NCI-H748 treated with DMSO at 0.1 percent for 48 hours (cell line): ENCODE measurements at places on chromosomes 11 and 22.

DNA sequence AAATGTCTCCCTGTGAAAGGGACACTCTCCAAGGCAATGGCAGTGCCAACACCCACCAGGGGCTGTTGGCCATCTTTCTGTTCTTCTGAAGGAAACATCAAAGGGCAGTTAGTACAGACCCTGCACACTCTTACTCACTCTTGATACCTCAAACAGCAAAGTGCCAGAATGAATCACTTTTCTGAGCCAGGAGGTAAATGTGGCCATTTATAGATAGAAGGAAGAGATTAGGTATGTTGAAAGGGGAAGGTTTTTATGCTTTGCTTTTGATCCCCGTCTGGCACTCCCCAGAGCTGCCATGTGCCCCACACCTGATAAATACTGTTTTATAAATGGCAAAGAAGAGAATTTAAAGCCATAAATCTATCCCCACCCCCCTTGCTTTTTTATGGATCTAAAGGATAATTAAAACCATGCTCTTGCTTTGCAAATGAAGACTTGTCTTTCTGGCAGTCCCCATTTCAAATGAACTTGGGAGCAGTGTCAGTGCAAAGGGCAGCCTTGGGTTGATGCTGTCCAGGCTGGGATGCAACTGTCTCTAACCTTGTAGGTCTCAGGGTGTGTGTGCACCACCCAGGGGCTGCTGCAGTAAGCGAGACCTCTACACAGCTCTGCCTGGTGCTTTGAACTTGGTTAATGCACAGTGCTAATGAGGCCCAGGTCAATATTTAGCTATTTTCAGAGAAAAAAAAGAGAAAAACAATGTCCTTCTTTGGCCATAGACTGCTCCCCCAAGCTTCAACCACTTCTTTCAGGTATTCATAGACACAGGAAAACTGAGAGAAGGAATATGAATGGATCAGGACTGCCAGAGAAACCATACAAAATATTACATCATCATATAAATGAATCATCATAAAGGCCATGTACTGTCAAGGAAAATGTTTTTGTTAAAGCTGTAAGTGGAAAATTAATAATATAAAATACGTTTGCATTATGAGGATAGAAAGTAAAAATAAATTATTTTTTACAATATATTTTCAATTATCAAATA lies 207.5 kb downstream of the ETS1 start:
- no peak for DNase-seq

DNA sequence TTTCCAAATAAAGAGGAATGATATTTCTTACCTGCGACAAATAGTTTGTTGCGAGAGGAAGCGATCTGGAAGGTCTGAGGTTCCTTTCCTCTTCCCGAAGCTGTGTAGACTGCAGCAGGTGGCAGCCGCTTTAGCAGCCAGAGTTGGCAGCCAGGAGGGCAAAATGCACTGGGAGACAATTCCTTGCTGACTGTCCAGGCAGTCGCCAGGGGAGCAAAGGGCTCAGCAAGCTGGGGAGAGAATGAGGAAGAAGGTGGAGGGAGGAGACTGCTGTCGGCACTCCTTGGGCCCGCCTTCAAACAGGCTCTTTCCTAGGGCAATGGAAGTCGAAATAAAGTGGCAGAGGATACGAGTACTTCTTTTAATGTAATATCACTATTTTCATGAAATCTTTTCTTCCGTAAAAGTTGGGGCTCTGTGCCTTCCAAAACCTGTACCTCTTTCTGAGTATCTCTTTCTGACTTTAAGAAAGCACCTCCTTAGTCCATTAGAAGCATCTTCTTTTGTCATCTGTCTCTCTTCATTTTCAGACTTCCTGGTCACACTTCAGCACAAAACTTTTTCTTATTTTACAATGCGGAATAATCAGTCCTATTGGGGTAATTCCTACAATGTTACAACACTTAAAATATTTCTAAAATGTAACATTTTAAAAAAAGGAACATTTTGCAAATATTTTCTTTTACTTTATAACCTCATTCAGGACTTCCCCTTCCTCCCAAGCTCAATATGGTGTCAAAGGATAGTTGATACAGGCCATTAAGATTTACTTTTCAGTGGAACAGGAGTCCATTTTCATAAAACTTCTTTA lies at the start of gene IL18:
Gene IL18 (minus strand): TSS at position 220 of the 811 bp plus-strand sequence. CDS start 9,041 bp downstream, outside the sequence.
- no peak for DNase-seq

DNA sequence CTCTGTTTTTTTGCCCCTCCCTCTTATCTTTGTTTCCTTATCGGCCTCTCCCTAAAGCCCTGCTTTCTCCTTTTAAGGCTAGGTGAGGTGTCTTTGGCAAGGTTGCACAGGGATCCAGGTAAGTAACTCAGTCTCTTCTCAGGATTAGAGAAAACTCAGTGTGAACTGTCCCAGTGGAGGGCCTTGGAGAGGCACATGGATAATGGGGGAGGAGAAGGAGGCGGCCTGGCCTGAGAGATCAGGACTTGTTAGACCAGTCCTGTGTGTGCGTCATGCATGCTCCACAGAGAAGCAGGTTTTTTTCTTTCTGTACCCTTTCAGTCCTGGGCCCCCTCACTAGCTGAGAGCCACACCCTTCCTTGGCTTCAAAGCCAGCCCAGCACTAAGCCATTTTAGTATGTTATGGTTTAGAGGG lies 19.9 kb downstream of the CTNND1 start:
- no peak for DNase-seq

- DNase-seq: peak; percentile 21
Observed at GRCh38 chr22:35838855-35839576, 121.3 kb downstream of the APOL5 start.

GRCh38 chr11:44568658-44569473 lies 3.4 kb downstream of the CD82 start:
- DNase-seq: no peak

- DNase-seq: no peak
Observed at GRCh38 chr11:108084811-108085210, 36.6 kb upstream of the ACAT1 start.

DNA sequence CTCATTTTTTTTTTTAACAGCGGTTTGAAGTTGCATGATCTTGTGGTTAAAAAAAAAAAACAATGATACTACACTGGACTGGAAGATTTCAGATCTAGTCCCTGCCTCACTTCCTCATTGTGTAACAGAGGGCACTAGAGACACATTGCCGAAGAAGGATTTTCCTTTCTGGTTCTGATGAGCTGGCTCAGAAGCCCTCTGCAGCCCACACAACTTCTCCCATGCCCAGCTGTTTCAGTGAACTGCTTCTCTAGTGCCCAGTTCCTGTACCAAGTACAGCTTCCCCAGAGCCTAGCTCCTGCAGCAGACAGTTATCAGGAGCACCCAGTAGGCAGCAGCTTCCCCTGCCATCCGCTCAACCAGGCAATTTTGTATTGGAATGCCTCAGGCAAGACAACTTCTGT lies 29.5 kb upstream of the ANO5 start:
- no peak for DNase-seq

DNA sequence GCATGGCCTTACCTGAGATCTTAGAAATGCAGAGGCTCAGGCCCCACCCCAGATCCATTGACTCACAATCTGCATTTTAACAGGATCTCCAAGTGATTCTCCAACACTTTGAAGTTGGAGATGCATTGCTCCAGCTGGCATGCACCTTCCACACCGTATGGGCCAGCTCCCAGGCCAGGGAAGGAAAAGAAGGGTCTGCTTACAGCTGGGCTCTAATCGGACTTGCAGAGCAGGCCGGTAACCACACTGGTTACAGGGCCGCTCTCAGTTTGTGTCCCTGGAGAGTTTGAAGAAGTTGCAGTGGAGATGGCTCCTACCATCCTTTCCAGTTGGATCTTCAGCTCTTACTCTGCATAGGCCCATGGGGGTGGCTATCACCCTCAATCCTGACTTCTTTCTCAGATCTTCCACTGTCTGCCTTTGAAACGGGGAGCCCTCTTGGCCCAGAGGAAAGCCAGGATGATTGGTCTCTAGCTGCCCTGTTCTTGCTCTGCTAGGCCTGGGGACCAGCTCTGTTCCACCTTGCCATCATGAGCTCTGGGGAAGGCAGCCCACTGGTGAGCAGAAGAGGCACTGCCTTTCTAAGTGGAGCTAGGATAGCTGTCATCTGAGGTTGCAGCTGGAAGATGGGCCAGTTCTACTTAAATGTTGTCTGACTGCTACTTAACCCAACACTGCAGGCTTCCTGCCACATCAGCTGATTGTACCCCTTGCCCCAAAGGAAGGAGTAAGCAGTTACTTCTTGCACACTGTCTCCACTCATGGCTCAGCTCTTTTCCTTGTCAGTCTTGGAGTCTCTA lies 105.6 kb upstream of the NAV2 start:
- DNase-seq: no peak

- no peak for DNase-seq
Observed at GRCh38 chr11:83147895-83148294, 9.0 kb upstream of the PCF11 start.

GRCh38 chr11:93054881-93055280 lies 85.4 kb downstream of the MTNR1B start:
- no peak for DNase-seq

GRCh38 chr11:107590460-107591377 lies at the start of gene ELMOD1:
Gene ELMOD1 (plus strand): TSS chr11:107591147. CDS start chr11:107618190, 27,043 bp downstream.
- DNase-seq: no peak

GRCh38 chr11:27532652-27533325 lies 26.2 kb upstream of the LIN7C start:
- DNase-seq: no peak

- DNase-seq: no peak
Observed at GRCh38 chr11:120564573-120565311, 53.2 kb downstream of the GRIK4 start.

GRCh38 chr11:36077886-36078685 lies 134.2 kb downstream of the LDLRAD3 start:
- DNase-seq: no peak

DNA sequence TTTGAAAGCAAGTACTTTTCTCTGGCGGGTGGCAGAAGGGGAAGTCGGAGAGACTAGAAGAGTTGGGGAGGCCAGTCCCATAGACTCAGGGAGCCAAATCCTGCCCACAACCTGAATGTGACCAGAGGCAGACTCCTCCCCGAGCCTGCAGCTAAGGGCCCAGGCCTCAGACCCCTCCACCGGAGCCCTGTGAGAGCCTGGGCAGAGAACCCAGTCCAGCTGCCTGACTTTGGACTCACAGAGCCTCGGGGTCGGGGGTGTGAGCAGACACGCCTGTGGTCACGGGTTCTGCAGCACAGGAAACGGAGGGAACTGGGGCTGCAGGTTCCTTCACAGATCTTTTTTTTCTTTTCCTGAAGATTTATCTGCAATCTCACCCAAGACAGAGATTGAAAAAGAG lies 312.3 kb downstream of the CTTN start:
- no peak for DNase-seq

GRCh38 chr11:119470317-119471291 lies 47.6 kb upstream of the THY1 start:
- no peak for DNase-seq

GRCh38 chr11:47183031-47183856 lies 3.0 kb downstream of the PACSIN3 start:
- DNase-seq: no peak

GRCh38 chr11:70482529-70482917 lies 84.2 kb downstream of the CTTN start:
- DNase-seq: no peak

DNA sequence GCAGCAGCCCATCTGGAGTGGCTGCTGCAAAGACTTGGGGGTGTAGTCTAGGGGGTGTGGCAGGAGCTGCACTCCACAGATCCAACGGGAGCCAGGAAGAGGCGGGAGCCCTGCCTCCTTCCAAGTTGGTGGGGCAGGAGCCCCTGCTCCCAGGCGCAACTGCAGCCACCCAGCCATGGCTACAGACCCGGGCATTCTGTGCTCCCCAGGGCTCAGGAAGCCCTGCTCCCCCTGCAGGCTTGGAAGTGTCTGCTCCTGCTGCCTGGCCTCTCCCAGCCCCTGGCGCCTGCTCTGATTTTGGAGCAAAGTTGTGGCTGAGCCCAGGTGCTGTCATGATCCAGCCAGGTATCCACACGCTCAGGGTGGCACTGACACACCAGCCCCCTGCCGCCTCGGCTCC lies 58.5 kb downstream of the CCDC34 start:
- no peak for DNase-seq

DNA sequence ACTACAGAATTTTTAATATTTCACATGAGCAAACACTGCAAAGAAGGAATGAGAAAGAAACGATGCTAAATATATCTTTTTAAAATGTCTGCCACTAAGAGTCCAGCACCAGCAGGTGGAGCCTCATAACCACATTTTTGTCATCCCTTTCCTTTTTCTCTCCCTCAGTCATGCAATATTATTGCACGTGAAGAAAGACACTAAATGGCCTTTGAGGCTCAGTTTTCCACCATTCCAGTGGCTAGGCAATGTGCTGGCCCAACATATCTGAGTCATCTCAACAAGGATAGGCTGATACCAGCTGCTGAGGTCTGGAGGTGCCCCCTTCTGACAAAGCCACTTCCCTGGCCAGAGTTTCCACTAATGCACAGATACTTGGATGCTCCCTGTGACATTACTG lies 1.8 kb downstream of the ALKBH8 start:
- peak; percentile 11 for DNase-seq

DNA sequence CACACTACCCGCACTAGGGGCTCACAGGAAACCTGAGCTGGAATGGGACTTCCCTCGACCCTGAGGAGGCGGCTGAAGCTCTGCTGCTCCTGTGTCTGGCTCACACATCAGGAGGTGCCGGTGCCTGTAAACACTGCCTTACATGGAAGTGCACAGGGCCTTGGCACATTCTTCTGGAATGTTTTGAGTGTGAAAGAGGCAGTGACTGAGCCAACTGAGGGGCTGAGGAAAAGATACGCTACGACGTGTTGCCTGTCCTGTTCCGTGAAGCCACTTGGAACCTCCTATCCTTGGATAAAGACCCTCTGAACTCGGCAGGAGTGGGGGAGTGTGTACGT lies 10.5 kb downstream of the TXN2 start:
- no peak for DNase-seq

GRCh38 chr22:42651134-42651533 lies 1.9 kb upstream of the CYB5R3 start:
- DNase-seq: no peak

DNA sequence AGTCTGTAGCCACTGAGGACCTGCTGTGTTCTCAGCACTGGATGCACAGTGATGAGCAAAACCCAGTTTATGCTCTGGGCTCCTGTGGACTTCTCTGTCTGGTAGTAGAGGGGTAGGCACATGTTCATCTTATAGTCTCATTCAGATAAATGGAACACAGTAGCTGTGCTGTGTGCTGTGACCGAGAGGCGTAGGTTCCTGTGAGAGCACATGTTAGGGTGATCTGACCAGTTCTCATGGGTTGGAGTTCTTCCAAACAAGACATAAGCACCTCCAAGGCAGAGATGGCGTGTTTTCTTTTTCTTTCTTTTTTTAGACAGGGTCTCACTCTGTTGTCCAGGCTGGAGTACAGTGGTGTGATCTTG lies 154.8 kb upstream of the RASSF10 start:
- no peak for DNase-seq

DNA sequence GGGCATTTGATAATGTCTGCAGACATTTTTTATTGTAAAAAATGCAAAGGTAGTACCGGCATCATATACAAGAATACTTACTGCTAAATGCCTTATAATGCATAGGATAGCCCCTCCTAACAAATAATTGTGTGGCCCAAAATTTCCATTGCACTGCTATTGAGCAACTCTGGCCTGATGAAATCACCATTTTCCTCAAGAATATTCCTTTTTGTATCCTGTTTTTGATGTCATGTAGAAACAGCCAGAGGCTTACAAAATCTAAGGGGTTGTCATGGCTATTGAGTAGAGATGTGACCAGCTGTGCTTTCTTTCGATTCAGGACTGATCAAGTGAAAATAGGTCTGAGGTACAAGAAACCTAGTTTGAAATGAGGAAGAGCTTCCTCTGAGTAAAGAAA lies 854.3 kb downstream of the KCNA4 start:
- DNase-seq: no peak

- no peak for DNase-seq
Observed at GRCh38 chr22:41289671-41290070, 3.7 kb upstream of the RANGAP1 start.
